H9 (cell line): ENCODE measurements at places on chromosomes 6 and 20. TPM values are rescaled to one million over a fixed set of nuclear protein-coding genes. Genes with fewer than 3 reads are reported as not detected.

GRCh38 chr6:125764121-125764671 lies 14.8 kb downstream of the HEY2 start:
- DNase-seq, result no peak

- DNase-seq, result no peak
Observed at GRCh38 chr6:27892649-27893058, 19.5 kb downstream of the OR2B2 start.

- DNase-seq, result no peak
Observed at GRCh38 chr6:116411284-116411623, 40.5 kb downstream of the DSE start.

DNA sequence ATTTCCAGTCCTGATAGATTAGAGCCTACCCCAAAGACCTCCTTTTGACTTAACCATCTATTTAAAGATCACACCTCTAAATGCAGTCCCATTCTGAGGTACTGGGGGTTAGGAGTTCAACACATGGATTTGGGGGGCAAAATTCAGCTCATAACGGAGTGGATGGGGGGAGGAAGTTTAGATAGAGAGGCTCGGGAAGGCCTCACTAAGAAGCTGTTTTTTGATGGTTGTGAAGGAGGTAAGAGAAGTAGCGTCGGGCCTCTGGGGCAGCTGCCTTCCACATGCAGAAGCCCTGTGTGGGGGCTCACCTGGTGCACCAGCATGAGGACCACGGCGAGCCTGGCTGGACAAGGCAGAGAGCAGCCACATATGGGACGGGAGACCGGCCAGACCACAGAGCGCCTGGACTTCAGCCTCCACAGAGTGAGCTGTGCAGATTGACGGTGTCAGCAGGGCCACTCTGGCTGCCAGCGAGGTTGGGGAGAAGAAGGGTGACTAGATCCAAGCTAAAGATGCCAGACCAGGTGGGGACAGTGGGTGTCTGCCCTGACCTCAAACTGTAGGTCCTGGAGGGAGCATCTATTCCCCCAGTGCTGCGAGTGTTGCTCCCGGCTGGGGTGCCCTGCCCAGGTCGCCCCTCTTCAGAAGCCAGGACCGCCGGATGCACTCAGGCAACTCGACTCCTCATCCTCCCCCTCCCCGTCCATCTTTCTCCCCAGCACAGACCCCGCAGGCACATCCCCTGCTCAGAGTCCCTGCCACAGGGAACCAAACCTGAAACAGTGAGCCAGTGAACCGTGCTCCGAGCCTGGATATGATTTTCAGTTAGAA lies 5.1 kb upstream of the SYNJ2 start:
- no peak for DNase-seq

- no peak for DNase-seq
Observed at GRCh38 chr20:52204136-52204535, 12.6 kb upstream of the ZFP64 start.

DNA sequence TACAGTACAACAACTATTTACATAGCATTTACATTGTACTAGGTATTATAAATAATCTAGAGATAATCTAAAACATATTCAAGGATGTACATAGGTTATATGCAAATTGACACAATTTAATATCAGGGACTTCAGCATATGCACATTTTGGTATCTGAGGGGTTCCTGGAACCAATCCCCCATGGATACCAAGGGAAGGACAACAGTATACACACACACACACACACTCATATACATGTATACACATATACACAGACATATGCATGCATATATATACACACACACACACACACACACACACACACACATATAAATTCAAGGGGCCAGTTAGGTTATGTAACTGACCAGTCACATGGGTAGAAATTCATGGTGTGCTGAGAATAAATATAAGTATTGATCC lies 24.9 kb downstream of the ADGRF5 start:
- no peak for DNase-seq

GRCh38 chr6:132865364-132865763 lies 51.0 kb downstream of the RPS12 start:
- DNase-seq, result no peak

GRCh38 chr20:39010496-39010895 lies 48.4 kb downstream of the DHX35 start:
- DNase-seq, result peak; percentile 44

DNA sequence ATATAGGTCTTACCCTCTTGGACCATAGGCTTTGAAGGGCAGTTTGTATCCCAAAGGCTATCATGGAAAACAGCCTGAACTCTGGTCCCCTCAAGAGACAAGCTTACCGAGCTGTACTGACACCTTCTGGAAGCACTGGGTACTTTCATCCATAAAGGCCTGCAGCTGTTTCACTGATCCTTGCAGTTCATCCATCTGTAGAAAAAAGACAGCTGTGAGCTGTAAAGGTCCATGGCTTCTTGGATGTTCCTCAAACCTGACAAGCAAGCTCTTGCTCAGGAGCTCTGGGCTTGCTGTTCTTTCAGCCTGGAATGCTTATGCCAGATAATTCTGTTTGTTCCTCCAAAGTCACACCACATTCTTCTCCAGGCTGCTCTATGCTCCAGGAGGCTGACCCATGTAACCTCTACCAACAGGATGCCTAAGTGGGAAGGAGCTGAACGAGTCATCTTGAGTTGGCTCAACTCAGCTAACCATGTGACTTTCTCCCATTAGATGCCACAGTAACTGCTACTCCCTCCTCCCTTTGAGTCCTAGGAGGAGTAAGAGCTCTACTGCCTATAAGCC lies 8.8 kb upstream of the NDRG3 start:
- DNase-seq, result peak; percentile 63

DNA sequence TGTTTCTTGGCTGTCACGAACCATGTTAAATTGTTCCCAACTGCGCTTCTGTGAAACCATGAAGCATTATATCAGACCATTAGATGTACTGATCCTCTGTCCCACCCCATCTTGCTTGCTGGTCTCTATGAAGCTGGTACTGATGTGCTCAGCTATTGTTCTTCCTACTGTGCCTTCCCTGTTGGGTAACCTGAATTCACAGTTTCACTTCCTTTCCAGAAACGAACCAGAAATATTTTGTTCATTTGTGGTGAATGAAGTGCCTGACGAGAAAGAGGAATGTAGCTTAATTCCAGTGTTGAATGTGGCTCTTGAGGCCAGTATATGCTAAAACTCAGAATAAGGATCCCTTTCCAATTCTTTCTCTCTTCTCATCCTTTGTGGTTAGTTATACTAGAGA lies 58.1 kb upstream of the SNAP91 start:
- DNase-seq, result no peak

GRCh38 chr20:53149890-53150205 lies 177.7 kb downstream of the TSHZ2 start:
- no peak for DNase-seq

DNA sequence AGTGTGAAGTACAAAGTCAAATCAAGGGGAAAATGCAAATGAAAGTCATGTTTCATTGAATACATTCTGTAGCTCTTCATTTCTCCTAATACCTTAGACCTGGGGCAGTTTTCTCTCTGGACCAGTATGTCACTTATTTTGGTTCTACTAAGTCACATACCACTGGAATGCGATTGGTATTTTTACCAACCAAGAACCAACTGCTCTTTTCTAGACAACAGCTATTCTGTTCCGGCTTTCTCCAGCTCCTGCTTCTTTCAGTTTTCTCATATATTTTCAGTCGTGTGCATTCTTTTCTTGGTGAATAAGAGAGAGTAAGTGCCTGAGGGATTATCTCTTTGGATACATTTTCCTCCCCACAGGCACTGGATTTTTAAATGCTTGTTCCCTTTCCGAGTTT lies 39.2 kb upstream of the SPACA1 start:
- DNase-seq, result no peak

- no peak for DNase-seq
Observed at GRCh38 chr20:32894711-32895355, 36.1 kb downstream of the EFCAB8 start.

DNA sequence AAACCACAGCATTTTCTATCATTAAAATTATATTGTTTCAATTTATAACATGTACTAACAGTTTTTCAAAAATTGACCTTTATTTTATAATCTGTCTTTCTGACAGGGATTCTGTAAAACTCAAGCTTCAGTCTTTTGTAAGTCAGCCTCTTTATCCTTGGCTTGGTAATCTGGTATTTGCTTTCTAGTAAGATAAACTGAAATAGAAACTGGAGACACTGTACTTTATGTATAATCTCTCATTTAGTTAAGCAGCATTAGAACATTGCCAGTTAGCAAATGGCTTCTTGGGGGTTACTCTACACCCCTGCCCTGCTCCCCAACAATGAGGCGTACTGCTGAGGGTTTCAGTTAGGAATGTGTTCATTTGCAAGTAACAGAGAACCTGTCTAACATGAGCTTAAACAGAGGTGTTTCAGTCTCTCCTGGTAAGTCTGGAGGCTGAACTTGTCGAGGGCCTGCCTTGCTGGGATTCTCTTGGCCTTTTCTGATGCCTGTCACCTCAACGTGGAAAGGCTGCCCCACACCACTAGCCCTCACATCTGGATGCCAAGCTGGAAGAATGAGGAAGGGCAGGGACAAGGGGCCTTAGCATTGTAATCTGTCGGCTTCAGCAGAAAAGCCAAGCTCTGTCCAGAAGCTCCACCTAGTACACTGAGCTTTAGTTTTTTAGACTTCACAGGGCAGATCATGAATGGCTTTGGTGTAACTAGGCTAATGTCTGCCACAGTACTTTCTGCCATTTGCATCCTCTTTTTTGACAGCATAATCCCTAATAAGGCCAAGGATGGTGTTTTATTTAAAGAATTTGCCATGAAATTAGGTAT lies 34.8 kb downstream of the SH3BGRL2 start:
- DNase-seq, result no peak

DNA sequence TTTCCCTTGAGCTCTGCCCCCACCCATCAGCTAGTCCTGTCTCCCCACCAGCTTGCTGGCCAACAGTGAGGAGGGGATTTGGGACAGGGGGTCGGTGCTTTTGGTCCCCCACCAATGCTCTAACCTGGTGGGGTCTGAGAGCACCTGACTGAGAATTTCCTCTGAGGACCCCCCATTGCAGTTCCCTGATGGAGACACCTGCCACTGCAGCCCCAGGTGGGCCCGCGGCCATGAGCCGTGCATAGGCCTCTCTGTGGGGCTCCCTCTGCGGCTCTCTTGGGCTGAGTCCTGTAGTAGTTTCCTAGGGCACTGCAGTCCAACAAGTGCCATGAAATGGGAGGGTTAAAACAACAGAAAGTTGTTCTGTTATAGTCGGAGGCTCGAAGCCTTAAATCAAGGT lies 172.2 kb upstream of the SNX9 start:
- no peak for DNase-seq

DNA sequence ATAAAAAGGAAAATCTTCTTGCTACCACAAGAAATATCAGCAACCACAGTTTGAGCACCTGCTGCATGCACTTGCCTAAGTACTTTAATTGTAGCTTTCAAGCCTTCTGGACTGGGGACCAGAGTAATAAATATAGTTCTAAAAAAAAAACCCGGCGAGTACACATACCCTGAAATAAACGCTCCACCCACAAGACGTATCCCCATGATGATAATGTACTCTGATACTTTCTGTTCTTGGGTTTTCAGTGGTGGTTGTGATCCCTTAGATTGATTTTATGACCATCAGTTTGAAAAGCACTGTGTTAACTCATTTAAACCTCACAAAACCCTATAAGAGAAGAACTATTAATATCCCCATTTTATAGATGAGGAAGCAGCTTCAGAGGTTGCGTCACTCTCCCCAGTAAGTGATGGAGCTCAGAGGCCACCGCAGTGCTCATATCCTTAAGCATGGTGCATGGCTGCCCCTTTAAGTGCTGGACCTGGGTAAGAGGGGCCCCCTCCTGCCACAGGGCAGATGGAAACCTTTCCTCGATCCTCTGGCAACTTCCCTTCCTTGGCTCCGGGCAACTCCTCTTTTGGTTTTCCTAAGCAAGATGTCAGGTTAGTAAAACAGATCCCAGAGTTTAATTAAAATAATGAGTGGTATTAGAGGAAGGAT lies 67.3 kb downstream of the KCNB1 start:
- no peak for DNase-seq

GRCh38 chr6:158694913-158695312 lies 45.1 kb downstream of the SYTL3 start:
- DNase-seq, result no peak

- no peak for DNase-seq
Observed at GRCh38 chr20:20782755-20783154, 70.3 kb upstream of the RALGAPA2 start.

GRCh38 chr20:11738852-11739251 lies 178.8 kb upstream of the BTBD3 start:
- no peak for DNase-seq

DNA sequence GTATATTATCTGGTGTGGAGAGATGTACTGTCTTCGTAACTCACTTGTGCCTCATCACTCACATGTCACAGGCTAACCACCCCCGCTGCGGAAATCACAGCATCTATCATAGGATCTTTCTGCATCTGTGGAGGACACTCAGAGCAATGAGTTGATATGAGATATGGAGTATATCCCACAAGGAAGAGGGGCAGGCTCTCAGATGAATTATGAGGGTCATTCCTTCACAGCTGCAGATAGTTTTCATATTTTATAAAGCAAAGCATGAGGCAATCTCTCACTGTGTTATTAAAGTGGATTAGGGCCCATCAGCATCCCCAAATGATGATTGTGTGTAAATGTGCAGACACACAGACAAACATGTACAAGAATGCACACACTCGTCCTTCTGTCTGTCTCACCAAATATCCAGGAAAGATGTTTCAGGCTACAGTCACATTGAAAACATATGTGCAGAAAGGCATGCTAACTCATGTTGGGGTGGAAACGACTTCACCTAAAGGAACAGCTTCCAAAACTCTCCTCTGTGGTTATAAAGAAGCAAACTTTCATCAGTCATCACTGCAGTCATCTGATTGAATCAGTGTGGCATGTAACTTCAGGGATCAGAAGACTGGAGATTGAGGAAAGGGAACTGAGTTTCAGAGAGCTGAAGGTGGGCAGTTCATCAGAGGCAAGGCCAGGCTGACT lies 164.7 kb downstream of the FOXC1 start:
- no peak for DNase-seq

The PRR18 gene
- 0.11 TPM in 1 of 2 replicates, not detected in the other for total RNA-seq

The PACRG gene
- total RNA-seq, result 0.26 TPM in 2 replicates

The RIMS4 gene
- 15.5 and 16.3 TPM in 2 replicates for total RNA-seq

The CST3 gene
- 77.2 and 81.9 TPM in 2 replicates for total RNA-seq

The SPEF1 gene
- 0.22 and 0.24 TPM in 2 replicates for total RNA-seq

The C6orf132 gene
- 45.1 and 48.4 TPM in 2 replicates for total RNA-seq

The CST4 gene
- total RNA-seq, result not detected in 2 replicates

The PLTP gene
- total RNA-seq, result 61.4 and 62.5 TPM in 2 replicates

The OOEP gene
- total RNA-seq, result not detected in 2 replicates

The KHDC1L gene
- 0.37 TPM in 1 of 2 replicates, not detected in the other for total RNA-seq

The PSMB9 gene
- total RNA-seq, result 3.2 and 3.5 TPM in 2 replicates

The CNR1 gene
- total RNA-seq, result 0.55 and 0.72 TPM in 2 replicates

The IYD gene
- not detected in 2 replicates for total RNA-seq

The NHSL1 gene
- 28.7 and 30.8 TPM in 2 replicates for total RNA-seq

The DDX43 gene
- total RNA-seq, result 0.33 TPM in 1 of 2 replicates, not detected in the other

The VSX1 gene
- not detected in 2 replicates for total RNA-seq

The HLA-DQB2 gene
- total RNA-seq, result not detected in 2 replicates
